Activated CD8-positive, alpha-beta memory T cell treated with anti-CD3 and anti-CD28 coated beads for 24 hours (primary cell): ENCODE measurements at places on chromosomes 4 and X.

DNA sequence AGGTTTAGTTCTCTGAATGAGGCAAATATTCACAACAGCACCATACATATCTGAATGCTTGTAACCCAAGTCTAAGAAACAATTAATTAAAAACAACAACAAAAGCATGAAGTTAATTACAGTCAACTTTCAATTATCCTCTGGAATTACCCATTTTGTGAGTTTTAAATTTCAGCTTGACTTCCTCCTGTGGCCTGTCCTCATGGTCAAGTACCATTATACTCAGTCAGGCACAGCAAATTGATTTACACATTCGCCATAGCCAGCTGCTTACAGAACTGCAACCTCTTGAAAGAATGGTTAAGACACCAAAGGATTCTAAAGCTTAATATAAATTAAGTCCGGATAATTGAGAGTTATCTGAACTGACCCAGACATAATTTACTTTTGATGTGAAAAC is 306.5 kb downstream of the CAMK2D start:
- DNase-seq: no peak

DNA sequence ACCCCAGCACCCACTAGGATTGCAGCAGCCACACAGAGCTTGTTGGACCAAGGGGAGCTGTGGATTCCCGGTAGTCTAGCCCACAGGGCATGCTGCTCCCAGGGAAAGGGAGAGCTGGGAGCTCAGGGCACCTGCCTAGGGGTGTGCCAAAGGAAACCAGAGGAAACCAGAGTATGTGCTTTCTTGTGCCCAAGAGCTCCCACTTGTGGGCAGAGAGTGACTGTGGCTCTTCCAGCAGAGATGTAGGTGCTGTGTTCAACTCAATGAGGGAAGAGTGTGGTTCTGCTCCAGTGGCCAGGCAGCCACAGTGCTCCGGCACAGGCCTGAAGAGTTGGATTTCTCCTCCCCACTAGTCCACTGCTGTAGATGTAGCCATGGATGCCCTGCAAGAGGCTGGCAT is 1050.0 kb upstream of the INTU start:
- no peak for DNase-seq

GRCh38 chr4:21768349-21769310 is 179.9 kb downstream of the KCNIP4 start:
- no peak for DNase-seq

DNA sequence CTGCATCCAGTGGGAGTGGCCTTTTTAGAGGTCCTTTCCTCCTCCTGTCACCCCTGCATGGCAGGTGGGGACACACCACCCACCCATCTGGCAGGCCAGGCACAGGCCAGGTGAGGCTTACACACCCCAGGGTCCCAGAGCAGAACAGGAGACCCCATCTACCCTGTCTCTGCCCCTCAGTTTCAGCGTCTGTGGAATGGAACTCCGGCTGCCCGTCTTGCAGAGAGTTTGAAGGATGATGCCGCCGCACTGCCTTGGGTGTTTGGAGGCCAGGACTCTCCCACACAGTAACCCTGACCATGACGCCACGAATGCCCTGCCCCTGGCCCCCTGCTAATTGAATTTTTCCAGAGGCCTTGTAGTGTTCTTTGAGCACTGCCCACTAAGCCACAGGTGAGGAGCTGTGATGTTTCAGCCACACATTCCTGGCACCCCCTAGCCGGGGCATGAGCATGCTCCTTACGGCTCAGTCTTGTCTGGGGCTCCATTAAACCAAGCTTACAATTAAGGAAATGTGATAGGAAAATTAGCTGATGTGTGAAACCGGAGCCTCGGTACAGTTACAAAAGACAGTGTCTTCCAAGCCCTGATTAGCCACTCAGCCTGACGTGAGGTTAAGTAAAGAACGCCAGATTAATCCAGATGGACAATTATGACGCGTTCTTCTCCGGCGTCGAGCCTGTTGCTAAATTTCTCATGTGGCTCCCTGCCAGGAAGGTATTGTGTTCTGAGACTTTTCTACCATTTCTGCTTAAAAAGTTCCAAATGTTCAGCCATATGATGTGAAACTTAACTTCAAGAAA is 39.3 kb downstream of the HMX1 start:
- peak; percentile 41 for DNase-seq

DNA sequence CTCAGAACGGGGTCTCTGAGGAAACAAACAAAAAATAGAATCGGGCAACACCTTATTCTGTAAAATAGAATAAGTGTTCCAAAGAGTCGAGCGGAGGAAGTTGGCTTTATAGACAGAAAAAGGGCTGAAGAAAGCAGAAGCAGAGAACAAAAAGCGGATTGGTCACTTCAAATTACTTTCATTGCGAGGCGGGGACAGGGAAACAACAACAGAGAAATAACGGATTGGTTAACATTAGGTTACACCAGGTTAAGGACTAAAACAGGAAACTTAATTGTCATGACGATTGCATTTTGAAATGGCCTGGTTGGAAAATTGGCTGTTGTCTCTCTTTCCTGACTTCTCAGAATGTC is 433 bp upstream of the COQ2 start:
- no peak for DNase-seq

GRCh38 chrX:105210258-105210657 is 10.2 kb downstream of the TEX13A start:
- no peak for DNase-seq

GRCh38 chr4:74878323-74878722 is 54.6 kb upstream of the PARM1 start:
- DNase-seq: no peak

- no peak for DNase-seq
Observed at GRCh38 chr4:188423039-188423438, 283.8 kb downstream of the TRIML1 start.

DNA sequence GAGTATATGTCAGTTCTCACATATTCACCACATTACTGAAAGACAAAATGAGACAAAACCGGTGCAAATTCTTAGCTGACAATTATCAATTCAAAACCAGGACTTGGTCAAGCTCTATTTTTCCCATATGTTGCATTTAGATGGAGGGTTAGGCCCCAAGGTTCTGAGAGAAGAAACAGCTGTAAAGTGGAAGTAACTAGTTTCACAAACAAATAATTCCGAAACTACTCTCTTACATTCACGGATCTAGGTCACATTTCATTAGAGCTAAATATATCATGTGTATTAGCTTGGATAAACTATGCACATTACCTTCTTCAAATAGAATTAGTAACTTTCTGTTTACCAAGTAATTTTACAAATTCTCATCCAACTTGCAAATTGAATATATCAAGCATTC is 3.7 kb upstream of the GABRA2 start:
- DNase-seq: no peak

- no peak for DNase-seq
Observed at GRCh38 chr4:135357091-135357490, 1155.5 kb upstream of the PABPC4L start.

GRCh38 chr4:70657326-70657725 is 9.0 kb downstream of the JCHAIN start:
- no peak for DNase-seq

DNA sequence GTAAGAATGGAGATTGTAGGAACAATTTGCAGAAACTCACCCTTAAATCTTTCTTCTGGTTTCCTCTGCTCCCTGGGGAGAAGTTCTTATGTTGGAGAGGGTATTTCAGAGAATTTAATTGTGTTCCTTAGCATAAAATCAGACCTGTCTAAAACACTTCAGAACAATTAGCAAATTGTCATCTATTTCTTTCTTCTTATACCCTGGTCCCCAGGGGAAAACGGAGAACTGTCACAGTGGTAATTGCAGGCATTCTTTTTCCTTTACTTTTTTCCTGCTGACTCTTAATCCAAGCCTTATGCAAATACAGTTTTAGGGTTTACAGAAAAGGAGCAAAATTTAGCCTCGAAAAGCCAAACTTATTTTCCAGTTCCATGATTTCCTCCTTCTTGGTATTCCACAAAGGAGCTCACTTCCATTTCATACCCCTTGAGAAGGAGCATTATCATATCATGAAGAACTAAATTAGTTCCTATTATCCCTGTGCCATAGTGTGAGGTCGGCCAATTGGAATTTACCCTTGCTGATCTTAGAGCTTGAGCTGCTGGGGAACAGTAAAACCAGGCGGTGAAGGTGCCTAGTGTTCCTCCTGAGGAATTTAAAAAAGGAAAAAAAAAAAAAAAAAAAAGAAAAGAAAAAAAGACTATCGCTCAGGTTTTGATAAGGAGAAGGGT is 173.8 kb downstream of the IL15 start:
- no peak for DNase-seq

- no peak for DNase-seq
Observed at GRCh38 chr4:125116431-125116830, 198.3 kb upstream of the FAT4 start.

DNA sequence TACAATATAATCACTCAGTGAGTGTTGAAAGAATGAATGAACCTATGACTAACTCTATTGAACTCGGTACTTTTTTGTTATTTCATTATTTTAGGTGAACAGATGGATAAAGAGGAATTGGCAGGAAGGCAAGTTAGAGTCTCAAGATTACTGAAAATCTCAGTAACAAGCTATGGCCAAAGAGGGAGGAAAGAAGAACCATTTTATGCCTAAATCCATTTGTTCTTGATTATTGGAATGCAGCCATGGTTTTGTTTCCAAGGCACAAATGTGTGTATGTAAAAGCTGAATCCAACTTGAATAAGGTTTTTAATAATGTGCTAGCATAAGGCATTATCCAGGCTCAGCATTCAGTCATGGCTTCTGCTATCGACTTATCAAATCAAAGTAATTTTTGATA is 196.4 kb downstream of the DTHD1 start:
- DNase-seq: no peak

DNA sequence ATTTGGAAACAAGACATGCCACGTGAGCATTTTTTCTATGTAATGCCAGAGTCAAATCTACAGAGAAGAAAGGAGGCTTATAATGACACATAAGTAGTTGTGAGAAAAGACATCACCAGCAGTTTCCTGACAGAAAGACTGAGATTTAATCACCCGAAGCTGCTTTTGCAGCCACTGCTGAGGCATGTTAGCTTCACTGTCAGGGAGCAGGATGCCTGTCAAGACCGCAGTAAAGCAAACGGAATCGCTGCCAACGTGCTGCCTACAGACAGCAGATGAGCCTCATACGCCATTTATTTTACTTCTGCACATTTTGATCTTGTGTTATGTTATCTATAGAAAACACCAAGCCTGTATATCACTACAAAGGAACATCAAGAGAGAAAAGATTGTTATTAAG is 68.7 kb upstream of the NDST3 start:
- DNase-seq: no peak

GRCh38 chr4:149709640-149710039 is 106.0 kb downstream of the IQCM start:
- no peak for DNase-seq

- no peak for DNase-seq
Observed at GRCh38 chr4:106422766-106423165, 54.2 kb upstream of the GIMD1 start.

GRCh38 chr4:53962516-53963225 is 101.7 kb downstream of the CHIC2 start:
- no peak for DNase-seq

GRCh38 chr4:108693819-108694218 is 43.4 kb downstream of the OSTC start:
- no peak for DNase-seq

GRCh38 chrX:1598876-1599790 is 7.7 kb downstream of the AKAP17A start:
- DNase-seq: no peak

- DNase-seq: peak; percentile 71
Observed at GRCh38 chr4:8468746-8469535, 28.4 kb downstream of the TRMT44 start.

GRCh38 chr4:180156684-180157083 is 2086.5 kb upstream of the TENM3 start:
- DNase-seq: no peak

DNA sequence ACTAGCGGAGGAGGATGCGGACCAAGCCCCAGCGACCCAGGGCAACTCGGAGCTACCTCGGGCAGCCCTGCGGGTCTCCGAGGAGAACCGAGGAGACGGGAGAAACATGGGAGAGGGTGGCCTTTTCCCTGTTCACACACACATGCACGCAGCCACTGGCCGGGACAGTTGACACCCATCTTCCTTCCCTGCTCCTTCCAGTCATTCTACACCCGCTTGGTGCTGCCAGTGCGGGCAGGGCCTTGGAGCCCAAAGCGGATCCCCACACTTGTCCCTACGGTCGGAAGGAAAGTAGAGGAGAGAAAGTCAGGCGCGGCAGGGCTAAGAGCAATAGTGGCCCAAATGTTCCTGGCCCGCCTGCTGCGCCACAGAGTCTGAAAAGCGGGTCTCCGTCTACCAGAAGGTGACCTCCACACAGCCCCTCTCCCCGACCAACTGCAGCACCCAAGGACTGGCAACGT is 1.1 kb upstream of the PPP3CA start:
- no peak for DNase-seq

GRCh38 chrX:70434352-70434866 is 10.2 kb upstream of the DLG3 start:
- peak; percentile 85 for DNase-seq

GRCh38 chrX:43741843-43742573 is 85.9 kb downstream of the MAOA start:
- no peak for DNase-seq

- DNase-seq: no peak
Observed at GRCh38 chr4:3514221-3514780, 17.9 kb downstream of the LRPAP1 start.

GRCh38 chrX:47240619-47241018 is 7.8 kb downstream of the USP11 start:
- peak; percentile 49 for DNase-seq

DNA sequence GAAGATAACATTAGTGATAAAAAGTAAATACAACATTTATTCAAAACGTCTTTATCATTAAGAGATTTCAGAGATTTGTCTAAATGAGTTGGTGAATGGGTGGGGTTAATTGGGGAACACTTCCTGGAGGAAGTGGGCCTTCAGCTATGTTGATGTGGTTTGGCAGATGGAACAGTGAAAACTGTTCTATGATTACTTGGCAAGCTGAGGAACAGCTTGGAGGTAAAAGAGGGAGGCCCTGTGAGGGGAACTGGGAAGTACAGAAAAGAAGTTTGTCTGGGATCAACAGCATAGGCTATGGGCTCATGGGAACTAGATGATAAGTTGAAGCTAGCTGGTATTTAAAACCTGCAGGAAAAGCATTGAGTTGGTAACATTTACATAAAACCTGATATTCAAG is 26.0 kb downstream of the OCRL start:
- DNase-seq: no peak

DNA sequence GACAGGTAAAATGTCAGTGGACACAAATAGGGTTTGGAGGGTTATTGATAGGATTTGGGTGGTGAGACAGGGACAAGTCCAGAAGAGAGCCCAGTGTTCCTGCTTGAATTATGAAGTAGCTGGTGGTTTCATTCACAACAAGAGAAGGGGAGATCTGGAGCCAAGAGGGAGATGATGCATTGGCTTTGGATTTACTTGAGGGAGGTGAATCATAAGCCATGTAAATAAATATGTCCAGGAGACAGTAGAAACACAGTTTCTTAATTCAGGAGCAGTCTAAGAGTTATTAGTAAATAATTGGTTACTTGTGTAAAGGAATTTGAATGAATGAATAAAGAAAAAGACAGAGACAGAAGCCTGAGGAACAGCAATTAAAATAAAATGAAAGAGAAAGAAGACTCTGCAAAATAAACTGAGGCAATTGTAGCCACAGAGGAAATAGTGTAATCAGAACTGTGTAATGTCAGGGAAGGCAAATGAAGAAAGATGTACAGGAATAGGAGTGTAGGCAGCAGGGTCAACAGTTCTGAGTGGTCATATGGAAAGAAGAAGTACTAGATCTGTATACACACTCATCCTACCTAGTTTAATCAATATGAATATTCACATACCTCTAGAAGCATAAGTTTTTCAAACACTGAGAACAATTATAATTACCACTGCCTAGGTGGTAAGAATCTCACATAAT is 50.2 kb upstream of the CXCL8 start:
- no peak for DNase-seq

GRCh38 chr4:125529071-125529470 is 214.3 kb downstream of the FAT4 start:
- DNase-seq: no peak
